ENCODE measurements at places on chromosomes 3 and 15. TPM values are rescaled to one million over a fixed set of nuclear protein-coding genes. Genes with fewer than 3 reads are reported as not detected.

The DUOXA2 gene
- not detected for polyA plus RNA-seq

The INKA1 gene
- polyA plus RNA-seq = 12.5 TPM

DNA sequence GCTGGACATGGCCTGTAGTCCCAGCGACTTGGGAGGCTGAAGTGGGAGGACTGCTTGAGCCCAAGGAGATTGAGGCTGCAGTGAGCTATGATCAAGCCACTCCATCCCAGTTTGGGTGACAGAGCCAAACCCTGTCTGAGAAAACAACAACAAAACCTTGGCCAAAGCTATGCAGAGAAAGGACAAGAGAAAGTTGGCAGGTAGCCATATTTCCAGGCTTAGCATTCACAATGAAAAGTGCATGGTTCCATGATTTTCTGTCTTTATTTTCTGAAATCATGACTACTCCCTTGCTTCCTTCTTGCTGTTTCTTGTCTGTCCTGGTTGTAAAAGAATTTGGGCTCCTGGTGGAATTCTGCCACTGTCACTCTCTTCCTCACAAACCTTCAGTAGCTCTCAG, 284.6 kb upstream of the C2CD4B start:
- no peak for DNase-seq

- no peak for DNase-seq
These were observed 37.9 kb upstream of the MGLL start for GRCh38 chr3:127860211-127860696.

DNA sequence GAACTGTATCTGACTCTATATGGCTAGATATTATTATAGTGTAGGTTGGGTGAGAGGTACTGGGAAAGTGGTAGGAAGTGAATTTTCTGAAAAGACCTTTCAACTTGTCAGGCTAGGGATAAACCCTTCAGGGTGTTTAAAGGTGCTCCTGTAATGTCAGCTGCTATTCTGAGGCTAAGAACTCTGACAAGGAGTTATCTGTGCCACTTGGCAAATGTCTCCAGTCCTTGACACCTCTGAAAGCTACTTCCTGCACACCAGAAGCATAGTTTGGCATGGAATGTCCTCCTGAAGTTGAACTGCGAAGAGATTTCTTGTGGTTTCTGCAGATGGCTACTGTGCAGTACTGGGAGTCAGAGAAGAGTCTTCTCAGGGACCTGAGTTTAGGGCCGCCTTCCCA, 194.3 kb downstream of the CDIN1 start:
- no peak for DNase-seq

The AGBL1 gene
- 0.11 TPM for polyA plus RNA-seq

- DNase-seq = no peak
These were observed 87.0 kb downstream of the CFAP44 start for GRCh38 chr3:113354307-113354706.

DNA sequence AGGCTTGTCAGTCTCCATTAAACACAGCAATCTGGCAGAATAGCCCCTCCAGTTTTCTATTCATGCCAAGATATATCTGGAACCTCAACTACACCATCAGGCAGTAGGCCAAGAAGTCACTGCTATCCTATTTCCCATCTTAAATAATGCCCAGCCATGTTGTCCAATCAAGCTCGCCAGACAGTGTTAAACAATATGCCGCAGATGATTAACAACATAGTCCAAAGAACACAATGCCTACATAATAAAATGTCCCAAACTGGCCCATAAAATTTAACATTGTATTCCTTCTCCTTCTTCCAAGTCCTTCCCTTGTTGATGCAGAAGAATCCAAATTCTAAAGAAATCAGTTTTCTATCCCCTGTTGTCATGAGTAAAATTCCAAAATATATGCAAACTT, 427.4 kb upstream of the PPP2R3A start:
- no peak for DNase-seq

The RIOX2 gene
- polyA plus RNA-seq = 39.4 TPM

DNA sequence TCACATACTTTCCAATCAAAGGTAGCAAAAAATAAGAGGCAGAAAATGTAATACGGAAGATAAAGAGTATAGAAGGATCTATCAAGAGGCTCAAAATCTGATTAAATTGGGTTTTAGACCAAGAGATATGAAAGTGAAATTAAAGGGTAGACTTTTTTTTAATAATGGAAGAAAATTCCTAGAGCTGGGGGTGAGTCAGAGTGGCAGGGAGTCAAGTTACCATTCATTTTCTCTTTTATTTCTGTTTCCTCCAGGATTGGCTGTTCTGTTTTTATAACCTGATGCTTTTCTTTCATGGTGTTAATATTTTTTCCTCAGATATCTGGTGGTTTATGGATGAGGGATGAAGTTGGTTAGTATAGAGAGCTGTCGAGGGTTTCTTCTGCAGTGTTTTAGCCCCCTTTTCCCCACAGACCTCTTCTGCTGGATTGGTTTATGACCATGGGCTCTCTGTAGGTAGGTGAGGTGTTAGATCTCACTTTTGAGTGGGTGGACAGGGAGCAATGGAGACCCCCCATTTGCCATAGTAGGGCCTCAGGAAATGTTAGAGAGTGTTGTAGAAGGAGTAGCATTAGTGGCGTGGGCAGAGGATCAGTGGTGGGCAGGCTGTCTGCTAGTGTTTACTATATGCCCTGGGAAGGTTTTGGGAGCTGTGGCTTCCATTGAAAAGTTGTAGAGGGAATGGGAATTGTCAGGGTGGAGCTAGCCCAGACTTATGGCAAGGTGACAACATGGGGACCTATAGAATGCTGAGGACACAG, 201.6 kb upstream of the GOLGA6L4 start:
- no peak for DNase-seq

GRCh38 chr3:5657106-5657505, 469.6 kb downstream of the EDEM1 start:
- no peak for DNase-seq

DNA sequence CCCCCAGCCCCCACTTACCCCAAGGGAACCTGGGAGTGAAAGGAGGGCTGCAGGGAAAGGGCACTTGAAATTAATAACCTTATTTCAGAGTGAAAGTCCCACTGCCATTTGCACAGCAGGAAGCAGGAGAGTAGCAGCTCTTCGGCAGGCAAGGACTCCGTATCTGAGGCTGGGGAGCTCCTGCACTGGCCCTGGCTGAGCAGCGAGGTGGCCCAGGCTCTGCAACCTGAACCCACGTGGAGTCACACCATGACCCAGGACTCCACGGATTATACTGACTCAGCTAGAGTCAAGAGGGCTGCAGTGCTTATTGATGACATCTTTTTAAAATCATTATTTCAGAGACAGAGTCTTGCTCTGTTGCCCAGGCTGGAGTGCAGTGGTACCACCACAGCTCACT, 214.5 kb downstream of the XXYLT1 start:
- DNase-seq = no peak

The LYZL4 gene
- polyA plus RNA-seq = not detected

The RLBP1 gene
- polyA plus RNA-seq = not detected

GRCh38 chr15:55247311-55247710, 42.3 kb downstream of the RAB27A start:
- no peak for DNase-seq

- DNase-seq = no peak
These were observed 2.9 kb downstream of the GNAT1 start for GRCh38 chr3:50194128-50194902.

The GLCE gene
- 49.9 TPM for polyA plus RNA-seq

GRCh38 chr3:184728010-184728527, 16.2 kb upstream of the MAGEF1 start:
- DNase-seq = no peak

The P2RY12 gene
- 0.97 TPM for polyA plus RNA-seq

DNA sequence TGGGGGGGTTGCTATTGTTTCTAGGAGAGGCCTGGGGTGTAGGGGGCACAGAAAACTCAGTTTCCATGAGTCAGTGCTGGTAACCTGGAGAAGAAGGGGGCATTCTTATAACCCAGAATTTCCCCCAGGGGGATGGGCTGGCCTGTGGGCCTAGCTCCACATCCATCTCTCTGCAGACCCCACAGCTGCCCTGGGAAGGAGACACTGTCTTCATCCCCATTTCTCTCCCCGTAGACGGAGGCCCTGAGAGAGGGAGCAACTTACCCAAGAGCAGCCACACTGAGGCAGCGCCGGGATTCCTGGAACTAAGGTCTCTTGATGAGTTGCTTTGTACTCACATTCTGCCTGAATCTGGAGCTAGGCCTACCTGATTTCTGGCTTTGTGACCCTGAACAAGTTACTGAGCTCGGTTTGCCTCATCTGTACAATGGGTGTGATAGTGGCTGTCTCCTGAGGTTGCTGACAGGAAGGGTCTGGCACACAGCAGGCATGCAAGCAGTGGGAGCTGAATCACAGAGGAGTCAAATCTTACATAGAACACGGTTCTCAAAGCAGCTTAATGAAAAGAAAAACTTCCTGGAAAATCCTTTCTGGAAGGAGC, 55.0 kb upstream of the LCTL start:
- DNase-seq = no peak

- DNase-seq = no peak
These were observed 105.7 kb downstream of the TUSC7 start for GRCh38 chr3:116815321-116815720.

The CNTN3 gene
- 5.1 TPM for polyA plus RNA-seq

The ARPP21 gene
- 1.2 TPM for polyA plus RNA-seq

DNA sequence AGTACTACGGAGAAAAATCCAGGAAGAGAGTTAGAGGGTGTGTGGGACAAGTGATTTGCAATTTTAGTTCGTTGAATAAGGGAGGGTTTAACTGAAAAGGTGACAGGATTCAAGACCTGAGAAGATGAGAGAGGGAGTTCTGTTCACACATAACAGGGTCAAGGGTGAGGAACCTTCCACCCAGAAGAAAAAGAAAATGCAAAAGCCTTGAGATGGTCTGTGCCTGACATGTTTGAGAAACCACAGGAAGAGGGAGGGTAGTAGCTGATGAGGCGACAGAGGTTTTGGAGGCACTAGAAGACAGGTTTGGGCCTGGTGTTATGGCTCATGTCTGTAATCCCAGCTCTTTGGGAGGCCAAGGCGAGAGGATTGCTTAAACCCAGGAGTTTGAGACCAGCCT, 591 bp upstream of the SLC25A20 start:
- no peak for DNase-seq

- no peak for DNase-seq
These were observed 214.6 kb upstream of the UBE2E2 start for GRCh38 chr3:22988566-22988965.

GRCh38 chr15:61275901-61276300, 46.8 kb upstream of the RORA start:
- DNase-seq = no peak

DNA sequence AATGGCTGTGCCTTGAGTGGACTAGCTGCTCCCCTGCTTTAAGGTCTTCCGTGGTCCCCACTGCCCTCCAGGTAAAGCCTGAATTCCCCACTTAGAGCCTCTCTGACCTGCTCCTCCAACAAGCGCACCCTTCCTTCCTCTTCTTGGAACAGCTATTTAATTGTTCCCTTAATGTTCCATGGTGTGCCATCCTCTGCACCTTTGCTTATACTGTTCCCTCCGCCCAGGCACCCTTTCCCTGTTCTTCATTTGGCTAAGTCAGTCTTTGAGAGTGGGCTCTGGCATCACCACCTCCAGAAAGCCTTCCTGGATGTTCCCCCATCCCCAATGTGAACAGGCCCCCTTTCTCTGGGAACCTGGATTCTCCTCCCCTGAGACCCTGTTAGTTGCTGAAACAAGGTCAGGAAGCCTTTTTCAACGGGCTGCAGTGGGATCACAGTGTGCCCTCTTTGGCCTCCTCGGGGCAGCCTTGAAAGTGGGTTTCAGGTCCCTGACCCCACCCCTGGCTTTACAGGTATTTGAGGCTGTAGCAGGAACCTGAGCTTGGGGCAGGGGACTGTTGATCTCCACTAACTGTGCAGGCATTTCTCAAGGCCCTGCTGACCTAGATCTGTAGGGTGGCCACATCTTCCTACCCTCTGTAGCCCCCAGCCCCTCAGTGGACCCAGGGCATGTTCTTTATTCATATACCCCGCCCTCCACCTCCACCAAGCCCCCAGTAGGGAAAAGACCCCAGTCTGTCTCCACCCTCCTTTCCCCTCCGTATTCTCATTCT, 5.0 kb downstream of the ISLR start:
- DNase-seq = no peak

- no peak for DNase-seq
These were observed 2.5 kb upstream of the ADIPOQ start for GRCh38 chr3:186839874-186840641.

The SPATA12 gene
- 0.06 TPM for polyA plus RNA-seq

The CP gene
- polyA plus RNA-seq = 0.71 TPM

- DNase-seq = no peak
These were observed 64.3 kb upstream of the GOLGA8B start for GRCh38 chr15:34647569-34648293.

GRCh38 chr3:170079536-170080165, 41.9 kb downstream of the GPR160 start:
- DNase-seq = no peak

DNA sequence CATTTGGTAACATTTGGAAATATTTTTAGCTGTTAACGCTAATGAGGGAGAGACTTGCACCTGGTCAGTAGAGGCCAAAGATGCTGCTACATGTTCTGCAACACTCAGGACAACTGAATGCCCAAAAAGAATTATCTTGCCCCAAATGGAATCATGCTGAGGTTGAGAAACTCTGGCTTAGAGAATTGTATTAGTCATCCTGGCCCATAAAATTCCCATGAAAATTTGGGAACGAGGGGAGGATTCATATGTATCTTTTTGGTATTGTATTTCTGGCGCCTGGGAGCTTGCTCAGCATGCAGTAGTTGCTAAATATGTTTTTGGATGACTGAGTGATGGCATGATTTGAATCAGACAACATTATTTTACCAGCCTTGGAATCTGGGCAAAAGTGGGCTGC, 59.9 kb downstream of the CHL1 start:
- no peak for DNase-seq

The PPP1R14D gene
- 0.59 TPM for polyA plus RNA-seq

The ILDR1 gene
- 9.2 TPM for polyA plus RNA-seq

DNA sequence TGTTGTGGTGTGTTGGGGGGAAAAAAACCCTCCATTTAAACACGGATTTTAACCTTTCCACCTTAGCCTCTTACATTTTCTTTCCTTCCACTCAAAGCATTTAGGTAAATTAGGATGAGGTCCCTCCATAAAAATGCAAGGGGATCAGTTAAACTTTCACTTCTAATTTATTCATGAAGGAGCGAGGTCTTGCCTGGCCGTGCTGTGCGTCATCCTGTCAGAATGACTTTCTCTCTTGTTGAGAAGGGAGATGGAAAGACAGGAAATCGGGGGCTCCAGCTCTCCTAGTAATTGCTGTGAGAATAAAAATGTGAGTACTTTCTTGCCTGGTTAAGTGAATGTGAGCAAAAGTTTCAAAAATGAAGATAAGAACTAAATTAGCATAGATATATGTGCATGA, 962.3 kb upstream of the NR2F2 start:
- no peak for DNase-seq

The ZNF80 gene
- polyA plus RNA-seq = not detected
